ENCODE measurements at places on chromosomes 11 and 22.

DNA sequence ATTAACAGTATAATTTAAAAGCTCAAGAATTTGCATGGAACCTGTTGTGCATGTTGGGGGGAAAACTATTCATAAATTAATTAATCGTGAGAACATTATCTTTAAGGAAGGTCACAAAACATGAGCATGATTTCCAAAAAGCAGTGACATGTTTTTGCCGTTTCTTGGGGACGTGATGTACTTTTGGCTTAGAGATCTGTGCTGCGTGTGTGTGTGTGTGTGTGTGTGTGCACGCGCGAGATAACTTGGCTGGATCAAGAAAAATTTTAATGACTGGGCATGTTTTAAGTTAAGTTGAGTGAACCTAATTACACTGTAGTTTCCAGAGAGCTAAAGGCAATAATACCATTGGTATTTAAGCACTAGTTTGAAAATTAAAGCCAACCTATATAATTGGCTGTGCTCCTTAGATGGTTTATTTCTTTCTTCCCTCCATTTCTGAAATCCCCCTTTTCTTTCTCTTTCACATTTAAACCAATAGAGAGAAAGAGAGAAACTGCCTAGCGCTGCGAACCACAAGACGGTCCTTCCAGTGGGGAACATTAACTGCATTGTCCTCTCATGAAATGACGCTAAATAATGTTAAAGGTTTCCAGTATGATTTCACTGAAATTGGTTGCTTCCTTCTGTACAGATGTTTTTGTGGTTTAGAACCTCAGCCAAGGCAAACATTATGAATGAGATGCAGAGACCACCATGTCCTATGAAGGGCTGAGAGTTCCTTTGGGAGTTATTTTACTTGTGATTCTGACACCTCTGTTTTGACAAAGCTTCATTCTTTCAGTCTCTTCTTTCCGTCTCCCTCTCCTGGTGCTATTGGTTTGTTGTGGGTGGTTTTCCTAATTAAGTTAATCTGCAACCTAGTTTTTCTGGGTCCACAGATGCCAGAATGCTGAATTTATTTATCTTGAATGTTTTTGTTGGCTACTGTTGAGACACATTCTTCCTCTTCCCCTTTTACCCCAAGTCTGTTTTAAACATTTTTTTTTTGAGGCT, 51.7 kb downstream of the ZBTB16 start:
- no peak for DNase-seq

GRCh38 chr11:92852946-92853345, 116.5 kb upstream of the MTNR1B start:
- DNase-seq, result no peak

DNA sequence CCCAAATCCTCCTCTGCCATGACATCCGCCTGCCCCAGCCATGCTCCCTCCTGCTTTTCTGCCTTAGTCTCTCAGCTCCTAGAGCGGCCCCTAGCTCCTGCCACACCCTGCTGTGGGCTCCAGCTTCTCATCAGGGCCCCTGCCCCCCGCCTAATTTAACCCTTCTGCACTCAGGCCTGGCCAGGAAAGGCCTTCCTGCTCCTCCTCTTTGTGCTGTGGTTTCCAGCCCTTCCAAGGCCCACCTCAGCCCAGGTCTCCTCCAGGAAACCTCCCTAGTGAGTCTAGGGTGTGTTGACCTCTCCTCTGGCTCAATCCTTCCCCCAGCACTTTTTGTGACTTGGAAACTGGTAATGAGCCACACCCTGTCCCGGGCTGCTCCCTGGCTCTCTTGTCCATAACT, 11.3 kb downstream of the PTPN5 start:
- no peak for DNase-seq

- no peak for DNase-seq
Observed at GRCh38 chr11:16031210-16031609, 325.1 kb downstream of the SOX6 start.

DNA sequence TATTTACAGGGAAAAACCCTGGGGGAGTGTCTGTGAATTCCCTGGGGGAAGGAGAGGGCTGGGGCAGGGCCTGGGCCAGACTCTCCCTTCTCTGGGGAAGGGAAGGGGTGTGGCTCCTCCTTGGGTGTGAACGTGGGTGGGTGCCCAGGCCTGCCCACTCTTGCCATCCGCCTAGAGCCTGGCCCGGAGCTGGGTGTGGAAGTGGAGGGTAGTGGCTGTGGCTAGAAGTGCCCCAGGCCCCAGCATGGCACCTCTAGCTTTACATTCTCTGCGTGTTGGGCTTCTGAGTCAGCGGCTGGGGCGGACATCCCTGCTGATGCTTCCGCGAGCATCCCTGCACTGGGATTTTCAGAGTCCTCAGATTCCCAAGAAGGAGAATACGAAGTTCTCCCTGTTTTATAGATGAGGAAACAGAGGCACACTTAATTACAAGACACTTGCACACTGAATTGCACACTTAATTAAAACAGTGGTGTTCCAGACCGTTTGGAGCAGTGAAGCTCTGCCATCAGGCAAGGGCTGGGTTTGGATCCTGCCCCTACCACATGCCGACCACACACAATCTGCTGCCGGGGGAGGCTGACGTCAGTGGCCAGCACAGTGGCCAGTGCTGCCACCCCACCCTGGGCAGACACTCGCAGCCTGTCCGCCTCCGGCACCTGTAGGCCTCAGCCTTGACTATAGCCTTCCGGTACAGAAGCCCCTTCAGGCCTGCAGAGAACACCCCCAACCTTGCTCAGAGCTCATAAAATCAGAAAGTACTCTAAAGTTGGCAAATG, 7.6 kb downstream of the BAD start:
- DNase-seq, result no peak

GRCh38 chr11:44750551-44751465, 24.0 kb downstream of the TSPAN18 start:
- DNase-seq, result no peak

DNA sequence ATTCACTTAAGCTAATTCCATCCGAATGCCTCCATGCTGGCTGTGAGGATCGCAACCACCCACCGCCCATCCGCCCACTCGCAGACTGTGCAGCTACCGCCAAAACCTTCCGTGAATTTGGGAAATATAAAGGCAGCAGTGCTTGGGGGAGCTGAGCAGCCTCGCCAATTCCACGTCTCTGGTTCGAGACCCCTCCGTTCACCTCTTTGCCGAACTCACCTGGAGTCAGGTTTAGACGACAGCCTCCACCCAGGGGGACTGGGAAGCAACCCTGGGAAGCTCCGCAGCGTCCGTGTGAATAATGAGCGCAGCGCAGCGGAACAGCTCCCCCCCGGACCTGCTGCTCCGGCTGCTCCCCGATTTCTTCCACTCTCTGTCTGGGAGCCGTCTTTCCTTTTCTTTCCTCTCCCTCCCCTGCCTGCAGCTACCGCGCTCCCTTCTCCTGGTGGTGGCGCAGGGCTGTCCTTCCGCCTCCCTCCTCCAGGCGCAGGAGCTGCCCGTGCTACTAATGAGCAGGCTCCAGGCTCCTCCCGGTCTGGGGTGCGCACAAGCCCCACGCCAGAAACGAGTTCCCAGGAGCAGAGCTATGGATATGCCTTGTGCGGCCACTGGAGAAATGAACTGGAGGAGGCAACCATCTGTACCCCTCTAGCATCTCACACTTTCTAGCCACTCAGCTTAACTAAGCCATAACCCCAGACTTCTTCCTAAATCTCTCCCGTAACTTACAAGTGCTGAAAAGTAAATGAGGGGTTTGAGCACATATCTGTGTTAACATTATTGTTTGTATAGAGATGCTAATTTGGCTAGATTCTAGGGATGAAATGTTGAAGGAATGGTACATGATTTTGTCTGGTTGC, 107.3 kb downstream of the XKR3 start:
- DNase-seq, result no peak

DNA sequence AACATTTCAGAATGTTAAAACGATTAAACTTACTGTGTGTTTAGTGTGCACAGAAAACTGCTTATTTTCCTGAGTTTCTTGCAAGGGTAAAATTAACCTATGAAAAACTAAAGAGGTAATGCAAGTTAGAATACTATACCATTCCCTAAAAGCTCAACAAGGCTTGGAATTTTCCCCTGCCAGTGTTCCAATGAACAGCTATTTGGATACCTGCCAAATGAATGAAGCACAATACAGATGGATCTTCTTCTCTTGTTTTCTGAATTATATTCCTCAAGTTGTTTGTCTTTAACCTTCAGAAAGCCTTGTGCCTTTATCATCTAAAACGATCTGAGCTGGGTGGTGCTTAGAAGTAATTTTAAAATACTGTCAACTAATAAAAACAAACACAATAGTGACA, 204.5 kb downstream of the LRRC4C start:
- DNase-seq, result no peak

DNA sequence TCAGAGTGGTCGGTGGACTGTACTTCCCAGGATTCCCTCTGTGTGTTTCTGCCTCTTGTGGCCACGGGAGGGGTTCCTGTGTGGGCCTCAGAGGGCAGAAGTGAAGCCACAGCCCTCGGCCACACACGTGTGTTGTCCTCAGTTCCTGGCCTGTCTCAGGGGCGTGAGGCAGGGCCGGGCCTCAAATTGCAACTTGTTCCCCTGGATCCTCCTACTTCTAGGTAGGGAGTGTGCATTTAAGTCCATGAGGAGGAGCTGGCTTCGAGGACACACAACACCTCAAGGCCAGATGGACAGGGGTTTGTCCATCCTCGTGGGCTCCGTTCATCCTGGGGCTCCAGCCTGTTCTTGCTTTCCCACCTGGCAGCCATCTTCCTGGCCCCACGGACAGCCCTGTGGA, 573.0 kb downstream of the TBC1D22A start:
- DNase-seq, result no peak

DNA sequence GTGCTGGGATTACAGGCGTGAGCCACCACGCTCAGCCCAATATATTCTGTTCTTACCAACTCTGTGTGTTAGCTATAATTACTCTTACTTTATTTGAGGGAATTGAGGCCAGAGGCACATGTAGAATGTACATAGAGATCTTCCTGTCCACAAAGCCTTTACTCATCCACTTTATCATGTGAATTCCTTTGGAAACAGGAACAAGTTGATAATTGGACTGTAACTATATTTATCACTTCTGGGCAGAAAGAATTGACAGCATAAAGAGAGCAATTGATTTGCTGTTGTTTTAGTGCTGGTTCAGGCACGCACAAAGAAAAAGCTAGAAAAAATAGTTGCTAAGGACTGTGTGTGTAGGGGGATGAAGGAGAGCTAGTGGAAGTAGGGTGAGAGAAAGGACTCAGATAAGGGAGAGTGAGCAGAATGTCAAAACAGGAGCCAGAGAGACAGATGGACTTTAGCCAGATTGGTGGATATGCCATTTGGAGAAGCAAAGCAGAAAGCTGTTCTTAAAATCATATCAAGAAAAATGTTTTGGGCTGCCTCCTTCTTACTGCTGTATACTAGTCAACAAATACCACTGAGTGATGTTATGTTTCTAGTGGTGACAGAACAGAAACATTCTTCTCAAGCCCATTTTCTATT, 929.8 kb upstream of the CNTN5 start:
- no peak for DNase-seq

DNA sequence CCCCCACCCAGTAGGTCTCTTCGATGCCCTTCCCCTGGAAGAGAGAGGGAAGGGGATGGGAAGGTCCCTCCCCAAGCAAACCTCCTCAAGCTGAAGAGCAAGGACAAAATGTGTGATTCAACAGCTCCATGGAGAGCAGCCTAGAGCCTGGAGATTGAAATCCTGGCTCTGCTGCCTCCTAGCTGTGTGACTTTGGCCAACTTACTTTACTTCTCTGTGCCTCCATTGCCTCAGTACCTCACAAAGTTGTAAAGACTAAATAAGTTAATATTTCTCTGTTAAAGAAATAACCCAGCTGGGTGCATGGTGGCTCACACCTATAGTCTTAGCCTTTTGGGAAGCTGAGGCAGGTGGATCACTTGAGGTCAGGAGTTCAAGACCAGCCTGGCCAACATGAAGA, 21.1 kb upstream of the LRRC32 start:
- DNase-seq, result no peak

- no peak for DNase-seq
Observed at GRCh38 chr11:17607591-17608570, 60.8 kb downstream of the OTOG start.

- peak; percentile 47 for DNase-seq
Observed at GRCh38 chr11:75773595-75774353, 5.2 kb downstream of the DGAT2 start.

DNA sequence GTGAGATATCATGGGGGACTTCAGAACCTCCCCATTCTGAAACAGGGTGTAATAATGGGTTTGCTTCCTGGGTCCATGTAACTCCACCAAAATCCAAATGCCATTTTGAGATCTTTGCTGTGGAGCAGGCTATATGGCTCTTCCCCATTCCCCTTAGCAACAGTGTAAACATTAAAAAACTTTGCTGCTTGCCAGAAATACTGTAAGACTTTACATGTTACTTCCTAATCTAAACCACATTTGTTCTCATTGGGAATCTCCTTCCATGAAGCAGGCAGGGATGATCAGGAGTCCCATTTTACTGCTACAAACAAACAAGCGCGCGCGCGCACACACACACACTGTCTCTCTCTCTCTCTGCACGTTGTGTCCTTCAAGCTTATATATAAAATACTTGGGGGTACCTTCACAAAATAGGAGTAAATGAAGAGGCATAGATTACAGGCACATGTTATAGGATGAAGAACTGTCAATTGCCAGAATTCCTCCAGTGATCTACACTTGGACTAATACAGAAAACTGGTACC, 86.5 kb downstream of the ANO3 start:
- no peak for DNase-seq

DNA sequence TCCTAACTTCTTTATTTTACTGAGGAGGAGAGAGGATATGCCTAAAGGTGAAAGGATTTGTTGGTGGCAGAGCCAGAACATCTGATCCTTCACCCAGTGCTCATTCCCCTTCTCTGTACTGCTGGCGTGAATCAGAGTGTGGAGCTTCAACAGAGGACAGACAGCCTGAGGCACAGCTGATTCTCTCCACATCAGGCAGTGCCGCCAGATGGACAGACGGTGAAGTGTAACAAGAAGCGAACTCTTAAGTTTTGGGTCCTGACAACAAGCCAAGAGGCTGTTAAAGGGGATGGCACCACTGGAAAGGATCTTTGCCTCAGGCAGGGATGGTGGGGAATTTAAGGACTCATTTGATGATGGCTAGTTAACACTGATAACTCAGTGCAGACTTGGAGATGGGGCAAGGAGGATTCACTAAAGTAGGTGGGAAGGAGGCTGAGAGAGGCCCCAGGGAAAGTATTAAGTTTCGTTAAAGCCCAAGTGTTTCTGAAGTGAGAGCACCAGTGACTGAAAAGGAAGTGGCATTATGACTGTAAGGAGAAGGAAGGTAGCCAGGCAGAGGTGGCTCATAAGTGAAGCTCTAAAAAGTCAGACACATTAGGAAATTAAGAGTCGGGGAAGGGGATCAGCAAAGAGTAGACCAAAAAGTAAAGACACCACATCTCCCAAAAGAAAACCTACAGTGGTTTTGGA, 81.3 kb downstream of the CLPB start:
- peak; percentile 22 for DNase-seq

- DNase-seq, result no peak
Observed at GRCh38 chr11:17702876-17703275, 16.5 kb upstream of the MYOD1 start.
